NCI-H510A (cell line): ENCODE measurements at places on chromosomes 7 and 10.

DNA sequence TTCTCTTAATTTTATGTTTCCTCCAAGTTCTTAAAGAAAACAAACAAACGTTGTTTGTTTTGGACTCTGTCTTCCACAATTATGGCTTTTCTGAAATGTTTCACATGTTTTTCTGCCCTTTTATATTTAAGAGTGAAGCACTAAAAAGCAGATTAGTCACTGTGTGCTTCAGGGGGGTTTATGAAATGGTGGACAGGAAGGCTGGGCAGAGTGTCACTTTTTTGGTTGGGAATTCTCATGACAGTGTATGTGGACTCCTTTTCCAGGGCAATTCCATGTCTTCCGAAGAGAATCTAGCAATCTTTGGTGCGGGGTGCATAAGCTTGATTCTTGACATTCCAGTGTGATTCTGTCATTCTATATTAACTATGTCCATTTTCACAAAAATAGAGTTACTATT is 669.4 kb downstream of the PARD3 start:
- no peak for DNase-seq

DNA sequence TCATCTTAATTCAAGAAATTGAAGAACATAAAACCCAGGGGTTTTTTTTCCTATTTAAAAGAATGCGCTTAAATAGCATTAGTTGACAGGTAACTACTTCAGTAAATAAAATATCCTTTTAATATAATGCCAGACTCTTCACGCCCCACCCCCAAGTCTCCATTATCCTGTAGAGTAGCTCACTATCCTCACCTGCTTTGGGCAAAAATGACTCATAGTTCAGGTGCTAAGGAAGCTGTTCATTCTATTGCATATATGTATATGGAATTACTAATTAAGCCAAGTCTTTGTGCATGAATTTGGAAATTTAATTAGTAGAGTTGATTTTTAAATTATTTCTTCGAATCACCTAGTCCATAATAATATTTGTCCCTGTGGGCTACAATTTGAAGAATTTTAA is 656.8 kb upstream of the ANKRD30A start:
- DNase-seq: no peak

DNA sequence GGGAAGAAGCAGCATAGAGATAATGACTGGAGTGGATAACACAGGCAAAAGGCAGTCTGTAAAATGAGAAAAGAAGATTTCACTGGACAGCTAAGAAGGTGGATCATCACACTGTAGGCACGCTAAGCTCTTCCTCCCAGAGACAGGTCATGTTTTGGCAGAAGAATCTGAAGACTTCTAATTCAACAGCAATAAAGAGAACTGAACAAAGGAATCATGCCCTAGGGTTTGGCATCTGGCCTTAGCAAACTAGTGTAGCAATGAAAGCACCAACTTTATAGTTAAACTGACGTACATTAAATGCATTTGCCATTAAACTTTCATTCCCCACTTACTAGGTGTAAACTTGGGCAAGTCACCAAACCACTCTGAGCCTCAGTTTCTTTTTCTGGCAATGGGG is 84.4 kb upstream of the SEM1 start:
- DNase-seq: no peak

- DNase-seq: no peak
Measured at GRCh38 chr10:7609556-7609955, 57.2 kb downstream of the ITIH5 start.

- no peak for DNase-seq
Measured at GRCh38 chr7:96061844-96062243, 260.1 kb downstream of the SLC25A13 start.
